ENCODE measurements at places on chromosomes 5 and 9.

- peak; percentile 44 for DNase-seq
Measured at GRCh38 chr9:97895695-97896332, 26.5 kb downstream of the TRMO start.

GRCh38 chr5:104084896-104085295 lies 522.3 kb upstream of the NUDT12 start:
- DNase-seq: no peak

DNA sequence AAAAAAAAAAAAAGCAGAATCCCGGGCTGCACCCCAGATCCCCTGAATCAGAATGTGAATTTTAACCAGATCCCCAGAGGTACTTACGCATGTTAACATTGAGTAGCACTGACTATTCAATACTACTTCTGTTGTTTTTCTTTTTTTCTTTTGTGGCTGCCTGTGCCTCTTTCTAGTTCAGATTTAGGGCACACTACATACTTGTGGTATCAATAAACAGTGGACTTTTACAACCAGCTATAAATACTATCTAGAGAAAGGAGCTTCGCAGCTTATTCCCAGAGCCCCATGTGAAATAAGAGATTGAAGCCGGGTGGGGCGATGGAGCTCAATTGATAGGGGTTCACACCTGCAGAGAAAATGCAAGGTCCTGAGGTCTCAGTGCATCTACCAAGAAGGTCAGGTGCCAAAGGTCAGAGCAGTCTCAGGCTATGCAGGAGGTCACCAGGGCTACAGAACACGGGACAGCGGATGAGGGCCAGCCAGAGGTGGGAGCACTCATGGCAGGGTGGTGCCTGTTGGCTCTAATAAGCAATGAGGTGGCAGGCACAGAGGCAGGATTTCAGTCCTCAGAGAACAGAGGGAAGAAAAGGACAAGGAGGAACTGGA lies 22.3 kb downstream of the WWC1 start:
- DNase-seq: no peak

GRCh38 chr5:131863700-131864099 lies 66.9 kb upstream of the FNIP1 start:
- DNase-seq: no peak

- no peak for DNase-seq
Measured at GRCh38 chr5:14256756-14257393, 113.7 kb downstream of the TRIO start.

DNA sequence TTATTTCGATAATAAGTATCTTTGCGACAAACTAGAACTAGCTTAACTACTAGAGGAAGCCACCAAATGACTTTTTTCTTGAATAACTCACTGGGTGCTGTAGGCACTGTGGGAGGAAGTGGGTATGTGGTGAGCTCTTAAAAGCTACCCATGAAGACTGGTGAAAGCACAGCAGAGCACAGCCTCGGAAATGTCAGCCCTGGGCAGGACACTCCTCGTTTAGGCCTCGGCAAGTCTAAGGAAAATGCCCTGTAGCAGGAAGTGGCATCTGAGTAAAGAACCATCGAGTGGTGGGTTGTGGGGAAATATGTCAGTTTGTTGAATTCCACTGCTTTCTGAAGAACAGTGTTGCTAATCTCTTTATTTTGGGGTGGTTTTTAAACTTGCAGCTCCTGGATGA lies 44.0 kb upstream of the NCS1 start:
- DNase-seq: peak; percentile 85

DNA sequence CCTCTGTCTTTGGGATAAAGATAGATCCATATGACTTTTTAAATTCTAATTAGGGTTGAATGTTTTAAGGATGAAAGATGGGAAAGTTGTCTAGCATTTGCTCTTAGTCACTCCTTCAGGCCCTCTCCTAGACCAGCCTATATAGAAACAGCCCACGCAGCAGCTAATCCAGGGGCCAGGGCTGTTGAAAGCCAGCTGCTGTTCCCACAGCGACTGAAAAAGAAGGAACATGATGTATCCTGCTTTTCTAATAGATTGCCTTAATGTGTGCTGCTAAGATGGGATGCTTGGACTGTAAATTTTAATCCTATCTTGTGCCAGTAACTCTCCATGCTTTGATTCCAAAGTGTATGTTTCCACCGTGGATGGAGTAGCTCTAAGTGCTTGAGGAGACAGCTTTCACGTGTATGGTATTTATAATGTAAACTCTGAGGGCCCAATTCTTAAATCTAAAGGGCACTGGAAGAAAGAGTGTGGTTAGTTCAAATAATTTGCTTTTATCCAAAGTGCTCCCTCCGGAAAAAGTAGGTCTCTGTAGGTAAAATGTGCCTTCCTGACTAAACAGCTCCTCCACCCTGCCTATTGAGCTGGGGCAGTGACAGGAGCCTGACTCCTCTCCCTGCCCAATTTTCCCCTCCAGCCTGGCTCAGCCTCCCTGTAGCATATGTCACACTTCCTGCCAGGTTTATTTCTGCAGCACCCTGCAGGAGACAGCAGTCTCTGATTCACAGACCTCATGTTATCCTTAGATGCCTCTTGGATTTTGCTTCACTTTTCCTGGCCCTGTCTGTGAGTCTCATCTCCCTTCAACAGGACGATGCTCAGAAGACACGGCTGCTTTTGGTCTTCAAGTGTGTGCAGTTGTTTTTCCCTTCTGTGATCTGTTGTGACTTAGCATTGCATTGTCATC lies 33.2 kb downstream of the SLC36A1 start:
- no peak for DNase-seq

GRCh38 chr5:157721159-157721558 lies 10.1 kb upstream of the THG1L start:
- DNase-seq: no peak

GRCh38 chr9:7879551-7880245 lies 80.1 kb upstream of the DMAC1 start:
- DNase-seq: peak; percentile 9

DNA sequence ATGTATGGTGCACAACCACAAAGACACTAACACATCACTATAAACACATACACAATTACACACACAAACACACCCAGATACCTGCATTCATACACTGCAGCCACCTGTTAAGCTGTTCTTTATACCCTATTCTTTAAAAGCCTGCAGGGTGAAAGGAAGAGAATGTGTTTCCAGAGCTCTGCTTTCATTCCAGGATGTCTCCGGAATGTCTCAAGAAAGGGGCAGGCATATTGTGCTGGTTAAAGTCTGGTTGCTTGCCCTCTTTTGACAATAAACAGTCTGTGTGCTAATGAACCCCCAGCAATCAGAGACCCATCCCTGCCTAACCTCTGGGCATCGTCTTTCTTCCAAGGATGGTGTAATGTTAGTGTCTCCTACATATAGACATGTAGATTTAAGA lies 181.6 kb downstream of the EPB41L4A start:
- DNase-seq: no peak

DNA sequence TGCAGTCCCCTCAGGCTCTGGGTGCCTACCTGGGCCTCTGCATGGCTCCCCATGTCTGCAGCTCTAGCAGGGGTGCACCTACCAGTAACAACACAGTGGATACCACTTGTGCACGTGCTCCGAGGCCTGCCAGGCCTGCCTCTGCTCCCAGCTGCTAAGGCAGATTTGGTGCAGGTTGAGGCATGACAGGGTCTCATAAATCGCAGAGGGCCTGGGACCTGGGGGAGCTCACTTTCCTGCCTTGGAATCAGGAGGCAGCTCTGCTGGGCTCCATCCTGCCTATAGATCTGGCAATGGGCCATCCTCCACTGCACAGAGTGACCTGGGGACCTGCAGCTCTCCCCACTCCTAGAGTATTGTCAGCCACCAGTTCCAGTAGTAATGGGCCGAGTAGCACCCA lies 121.9 kb upstream of the CXCL14 start:
- DNase-seq: no peak

GRCh38 chr5:67401172-67401571 lies 204.6 kb upstream of the CD180 start:
- no peak for DNase-seq

DNA sequence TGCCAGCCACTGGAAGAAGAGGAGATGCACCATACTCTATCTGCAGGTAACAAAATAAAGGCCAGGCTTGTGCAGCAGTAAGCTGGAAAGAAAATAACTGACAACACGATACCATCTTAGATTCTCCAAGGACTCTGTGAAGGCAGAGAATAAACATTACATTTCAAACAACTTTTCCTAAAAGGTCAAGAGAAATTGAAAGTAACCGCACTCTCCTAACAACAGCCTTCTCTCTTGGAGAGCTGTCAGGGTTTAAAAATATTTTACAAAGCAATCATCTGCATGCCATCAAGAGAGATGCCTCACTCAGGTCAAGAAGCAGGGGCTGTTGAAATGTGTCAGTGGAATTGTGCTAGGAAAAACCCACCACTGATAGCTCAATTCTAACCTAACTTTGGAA lies 13.5 kb upstream of the TTLL11 start:
- DNase-seq: no peak

- no peak for DNase-seq
Measured at GRCh38 chr9:27541740-27542139, 12.1 kb upstream of the MOB3B start.

DNA sequence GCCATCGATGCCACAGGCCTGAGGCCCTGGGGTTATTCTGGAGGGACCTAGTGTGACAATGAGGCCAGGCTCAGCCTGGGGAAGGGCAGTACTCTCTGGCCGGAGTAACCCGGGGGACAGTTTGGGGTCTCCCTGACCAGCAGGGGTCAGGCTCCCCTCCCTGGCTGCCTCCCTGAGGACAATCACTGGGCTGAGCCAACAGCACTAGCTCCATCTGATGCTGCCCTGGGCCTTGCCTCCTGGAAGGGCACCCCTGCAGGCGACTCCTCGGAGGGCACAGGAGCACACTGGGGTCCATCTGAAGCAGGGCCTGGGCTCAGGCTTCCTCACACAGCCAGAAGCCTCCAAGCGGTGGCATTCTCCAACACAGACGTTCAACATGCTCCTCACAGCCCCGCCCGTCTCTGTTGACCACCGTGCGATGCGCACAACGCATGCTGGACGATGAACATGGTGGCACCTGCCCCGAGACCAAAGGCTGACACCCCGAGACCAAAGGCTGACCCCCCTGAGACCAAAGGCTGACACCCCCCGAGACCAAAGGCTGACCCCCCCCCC lies 68.3 kb downstream of the ADAMTS2 start:
- DNase-seq: no peak
